ENCODE measurements at places on chromosomes 12 and 14.

DNA sequence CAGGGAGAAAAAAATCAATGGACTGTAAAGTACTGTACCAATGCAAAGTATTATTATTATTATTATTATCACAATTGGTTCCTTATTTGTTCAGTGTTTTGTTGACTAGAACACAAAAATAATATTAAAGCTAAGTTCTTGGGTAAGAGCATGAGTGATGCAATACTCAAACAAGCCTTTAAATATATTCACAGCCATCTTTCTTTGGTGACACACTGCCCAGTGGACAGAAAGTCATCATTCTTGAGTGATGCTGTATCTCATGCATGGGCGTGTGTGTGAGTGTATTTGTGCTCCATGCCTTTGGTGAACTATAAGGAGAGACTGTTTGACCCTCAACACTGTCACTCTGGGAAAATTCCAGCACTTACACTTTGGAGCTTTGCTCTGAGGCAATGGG, 93.6 kb downstream of the KCNK10 start:
- DNase-seq, result no peak

DNA sequence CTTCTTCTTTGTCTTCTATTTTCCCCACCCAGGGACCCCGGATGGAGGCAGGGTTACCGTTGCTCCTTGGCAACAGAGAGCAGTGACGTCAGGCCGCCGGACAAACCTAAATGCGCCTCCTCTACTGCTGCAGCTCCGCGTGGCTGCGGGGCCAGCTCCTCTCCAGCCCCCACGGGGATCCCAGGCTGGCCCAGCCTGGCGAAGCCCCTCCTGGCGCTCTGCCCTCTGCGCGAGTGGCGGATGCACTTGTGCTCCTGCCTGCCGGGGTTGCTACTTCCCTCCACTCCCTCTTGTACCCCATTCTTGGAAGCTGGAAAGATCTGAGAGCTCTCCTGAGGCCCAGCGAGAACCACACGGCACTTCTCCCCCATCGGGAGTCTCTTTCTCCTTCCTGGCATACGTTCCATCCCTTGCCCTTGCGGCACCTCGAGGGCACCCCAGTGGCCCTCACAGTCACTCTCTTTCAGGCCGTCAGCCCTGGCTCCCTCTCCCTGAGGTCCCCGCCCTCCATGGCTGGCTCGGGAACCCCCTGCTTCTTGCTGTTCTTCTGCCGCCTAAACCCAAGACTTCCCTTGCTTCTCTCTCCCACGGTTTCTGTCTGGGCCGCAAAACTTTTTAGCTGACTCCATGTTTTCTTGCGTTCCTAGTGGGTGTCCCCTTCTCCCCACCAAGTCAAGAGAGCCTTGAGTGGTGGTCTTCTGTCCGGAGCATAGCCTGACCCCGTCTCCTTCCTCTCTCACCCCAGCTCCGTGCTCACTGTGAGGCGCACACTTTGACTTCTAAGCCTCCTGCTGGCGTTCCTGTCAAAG, 121.7 kb downstream of the PAPOLA start:
- no peak for DNase-seq

DNA sequence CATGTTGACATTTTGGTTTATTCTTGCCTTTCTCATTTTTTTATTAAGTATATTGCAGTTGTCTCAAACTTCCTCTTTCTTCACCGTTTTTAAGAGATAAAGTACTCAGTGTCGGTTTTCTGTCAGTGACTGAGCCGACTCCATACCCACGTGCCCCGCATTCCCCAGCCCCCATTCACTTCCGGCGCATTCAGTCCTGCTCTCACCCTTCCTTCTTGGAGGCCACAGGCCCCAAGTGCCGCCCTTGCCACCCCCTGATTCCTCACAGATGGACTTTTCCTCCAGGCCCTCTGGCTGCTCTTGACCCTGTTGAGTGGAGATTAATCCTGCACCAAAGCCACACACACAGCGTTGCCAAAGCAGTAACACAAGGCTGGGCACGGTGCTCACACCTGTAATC, 19.1 kb upstream of the DNAH10 start:
- DNase-seq, result no peak

DNA sequence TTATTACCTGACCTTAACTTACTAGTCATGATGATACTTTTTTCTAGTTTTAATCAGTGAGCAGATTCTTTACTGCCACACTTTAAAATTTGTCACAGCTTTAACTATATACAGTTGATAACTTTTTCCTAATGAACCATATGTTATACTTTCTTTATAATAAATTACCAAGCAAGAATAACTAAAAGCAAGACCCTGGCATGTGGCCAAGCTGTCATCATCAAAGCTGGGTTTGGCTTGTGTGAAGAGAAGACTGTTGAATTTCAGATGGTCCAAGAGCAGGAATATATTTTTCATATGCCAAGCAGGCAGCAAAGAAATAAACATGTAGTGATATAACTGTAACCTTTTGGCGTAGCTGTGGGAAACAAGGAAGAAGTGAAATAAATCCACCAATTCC, 93.5 kb downstream of the PUS7L start:
- DNase-seq, result no peak

- no peak for DNase-seq
Measured at GRCh38 chr12:70177631-70178030, 65.6 kb upstream of the CNOT2 start.

DNA sequence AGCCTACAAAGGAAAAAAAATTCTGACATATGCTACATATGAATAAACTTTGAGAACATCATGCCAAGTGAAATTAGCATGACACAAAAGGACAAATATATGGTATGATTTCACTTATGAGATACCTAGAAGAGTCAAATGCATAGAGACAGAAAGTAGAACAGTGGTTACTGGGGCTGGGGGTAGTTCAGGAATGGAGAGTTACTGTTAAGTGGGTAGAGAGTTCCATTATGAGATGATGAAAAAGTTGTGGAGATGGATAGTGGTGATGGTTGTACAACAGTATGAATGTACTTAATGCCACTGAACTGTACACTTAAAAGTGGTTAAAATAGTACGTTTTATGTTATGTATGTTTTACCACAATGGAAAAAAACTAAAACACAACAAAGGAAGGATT, 92.3 kb downstream of the SCAF11 start:
- DNase-seq, result no peak

DNA sequence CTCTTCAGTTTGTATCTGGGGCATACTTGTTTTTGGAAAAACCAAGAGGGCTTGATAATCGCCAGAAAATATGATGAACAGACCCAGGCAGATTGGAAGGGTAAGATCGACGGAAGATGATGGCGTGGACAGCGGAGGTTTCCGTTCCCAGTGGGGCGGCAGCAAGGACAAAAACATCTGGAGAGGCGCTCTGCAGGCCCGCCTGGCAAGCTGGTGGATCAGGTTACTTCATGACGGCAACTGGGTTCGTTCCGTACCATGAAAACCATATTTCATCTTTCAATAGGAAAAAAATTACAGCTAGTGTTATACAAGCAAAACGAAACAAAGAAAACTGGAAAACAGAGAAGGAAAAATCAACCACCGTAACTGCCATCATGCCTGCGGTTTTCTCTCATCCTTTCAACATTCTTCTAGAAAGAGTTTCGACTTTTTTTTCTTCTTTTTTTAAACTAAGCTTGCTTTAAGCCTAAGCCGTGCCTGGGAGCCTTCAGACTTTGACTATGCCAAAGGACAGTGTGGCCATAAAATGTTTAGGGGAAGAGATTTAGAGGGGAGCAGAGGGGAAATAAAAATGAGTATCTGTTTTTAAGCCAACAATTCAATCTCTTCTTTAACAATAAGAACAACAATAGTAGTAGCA, 210.5 kb downstream of the FOXN3 start:
- peak; percentile 28 for DNase-seq

DNA sequence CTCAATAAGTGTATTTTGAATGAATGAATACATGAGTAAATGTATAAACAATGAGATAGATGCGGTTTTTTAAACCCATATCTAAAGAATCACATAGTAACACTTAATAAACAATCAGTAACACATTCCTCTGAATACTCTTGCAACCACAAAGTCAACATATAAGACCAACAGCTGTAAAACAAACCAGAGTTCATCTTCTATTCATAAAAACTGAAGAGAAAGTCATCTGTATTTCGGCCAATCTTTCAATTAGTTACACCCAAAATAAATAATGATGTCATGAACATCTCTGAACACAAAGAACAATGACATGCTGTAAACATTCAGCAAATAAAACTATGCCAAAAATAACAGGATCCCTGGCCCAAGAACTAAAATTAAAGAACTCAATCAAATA, 47.2 kb downstream of the ARMH4 start:
- DNase-seq, result no peak

- DNase-seq, result no peak
Measured at GRCh38 chr14:69354383-69355153, 43.5 kb downstream of the ERH start.

- no peak for DNase-seq
Measured at GRCh38 chr12:1924996-1925683, 6.7 kb upstream of the CACNA2D4 start.

- no peak for DNase-seq
Measured at GRCh38 chr12:14148489-14149270, 167.3 kb upstream of the GRIN2B start.

DNA sequence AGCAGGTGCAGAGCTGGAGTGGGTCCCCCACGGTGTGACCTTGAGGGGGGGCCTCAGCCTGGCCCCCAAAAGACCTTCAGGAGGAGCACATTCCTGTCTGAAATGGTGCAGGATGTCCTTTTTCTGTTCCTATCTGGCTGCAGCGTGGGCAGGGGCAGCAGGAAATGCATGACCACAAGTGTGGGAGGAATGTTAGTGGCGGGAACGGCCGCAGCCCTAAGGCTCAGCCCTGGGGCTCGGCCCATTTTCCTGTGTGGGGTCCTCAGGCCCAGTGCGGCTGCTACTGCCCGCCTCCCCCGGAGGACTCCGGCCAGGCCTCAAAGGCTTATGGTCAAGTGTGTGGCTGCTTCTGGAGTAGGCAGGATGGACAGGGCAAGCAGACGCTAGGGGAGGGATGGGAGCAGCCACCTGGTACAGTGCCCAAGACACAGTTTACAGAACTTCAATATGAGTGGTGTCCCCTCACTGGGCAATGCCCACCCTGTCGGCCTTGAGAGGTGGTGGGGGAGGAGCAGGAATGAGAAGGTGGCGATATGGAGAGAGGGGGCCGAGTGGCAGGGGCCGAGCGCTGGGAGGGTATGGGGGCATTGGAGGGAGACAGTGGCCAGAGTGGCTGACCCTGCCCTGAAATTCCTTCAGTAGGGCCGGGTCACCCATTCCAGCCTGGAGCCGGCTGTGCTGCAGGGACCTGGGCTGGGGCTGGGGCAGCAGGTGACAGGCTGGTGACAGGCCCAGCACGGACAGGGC, 137.4 kb downstream of the CALM1 start:
- no peak for DNase-seq

- no peak for DNase-seq
Measured at GRCh38 chr12:95303476-95303875, 85.9 kb downstream of the VEZT start.

DNA sequence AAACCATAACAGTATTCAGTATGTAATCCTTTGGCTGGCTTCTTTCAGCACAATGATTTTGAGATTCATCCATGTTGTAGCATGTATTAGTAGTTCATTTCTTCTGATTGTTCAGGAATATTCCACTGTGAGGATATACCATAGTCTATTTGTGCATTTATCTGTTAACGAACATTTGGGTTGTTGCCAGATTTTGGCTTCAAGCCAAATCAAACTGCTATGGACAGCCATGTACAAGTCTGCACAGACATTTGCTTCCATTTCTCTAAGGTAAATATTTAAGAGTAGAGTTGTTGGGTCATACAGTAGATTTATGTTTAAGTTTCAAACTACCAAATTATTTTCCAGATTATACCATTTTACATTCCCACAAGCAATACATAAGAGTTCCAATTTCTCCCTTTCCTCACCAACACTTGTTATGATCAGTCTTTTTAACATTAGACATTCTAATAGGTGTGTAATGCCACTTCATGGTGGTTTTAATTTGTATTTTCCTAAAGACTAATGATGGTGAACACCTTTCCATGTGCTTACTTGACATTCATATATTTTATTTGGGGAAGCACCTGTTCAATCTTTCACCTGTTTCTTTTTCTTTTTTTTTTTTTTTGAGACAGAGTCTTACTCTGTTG, 56.6 kb downstream of the ZFYVE21 start:
- DNase-seq, result no peak

GRCh38 chr12:62270384-62270783, 10.2 kb downstream of the USP15 start:
- DNase-seq, result no peak

DNA sequence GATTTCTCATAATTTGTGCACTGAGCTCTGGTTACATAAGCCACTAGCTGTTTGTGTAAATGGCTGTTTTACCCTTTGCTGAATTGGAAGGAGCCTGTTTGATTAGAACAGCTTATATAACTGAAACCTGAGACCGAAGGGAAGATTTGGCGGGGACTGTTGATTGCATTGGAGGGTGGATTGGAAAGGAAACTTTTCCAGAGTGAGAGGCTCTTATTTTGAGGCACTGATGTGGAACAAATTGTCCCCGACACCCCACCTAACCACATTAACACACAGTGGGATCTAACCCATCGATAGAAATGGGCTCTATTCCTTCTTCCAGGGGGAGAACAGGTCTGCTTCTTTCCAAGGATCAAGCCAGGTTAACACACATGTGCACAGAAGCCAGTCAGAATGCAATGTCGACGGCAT, 51.7 kb downstream of the TMEM30B start:
- DNase-seq, result no peak

GRCh38 chr14:61568572-61569011, 126.7 kb upstream of the HIF1A start:
- no peak for DNase-seq

DNA sequence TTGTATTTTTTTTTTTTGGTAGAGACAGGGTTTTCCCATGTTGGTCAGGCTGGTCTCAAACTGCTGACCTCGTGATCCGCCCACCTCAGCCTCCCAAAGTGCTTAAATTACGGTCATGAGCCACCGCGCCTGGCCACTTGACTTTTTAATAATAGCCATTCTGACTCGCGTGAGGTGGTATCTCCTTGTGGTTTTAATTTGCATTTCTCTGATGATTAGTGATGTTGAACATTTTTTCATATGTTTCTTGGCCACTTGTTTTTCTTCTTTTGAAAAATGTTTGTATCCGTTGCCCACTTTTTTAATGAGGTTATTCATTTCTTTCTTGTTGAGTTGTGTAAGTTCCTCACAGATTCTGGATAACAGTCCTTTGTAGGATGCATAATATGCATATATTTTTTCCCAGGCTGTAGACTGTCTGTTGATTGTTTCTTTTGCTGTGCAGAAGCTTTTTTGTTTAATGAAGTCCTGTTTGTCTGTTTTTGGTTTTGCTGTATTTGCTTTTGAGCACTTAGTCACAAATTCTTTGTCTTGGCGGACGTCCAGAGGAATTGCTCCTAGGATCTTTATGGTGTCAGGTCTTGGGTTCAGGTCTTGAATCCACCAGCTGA, 10.3 kb upstream of the PGAM5 start:
- no peak for DNase-seq

DNA sequence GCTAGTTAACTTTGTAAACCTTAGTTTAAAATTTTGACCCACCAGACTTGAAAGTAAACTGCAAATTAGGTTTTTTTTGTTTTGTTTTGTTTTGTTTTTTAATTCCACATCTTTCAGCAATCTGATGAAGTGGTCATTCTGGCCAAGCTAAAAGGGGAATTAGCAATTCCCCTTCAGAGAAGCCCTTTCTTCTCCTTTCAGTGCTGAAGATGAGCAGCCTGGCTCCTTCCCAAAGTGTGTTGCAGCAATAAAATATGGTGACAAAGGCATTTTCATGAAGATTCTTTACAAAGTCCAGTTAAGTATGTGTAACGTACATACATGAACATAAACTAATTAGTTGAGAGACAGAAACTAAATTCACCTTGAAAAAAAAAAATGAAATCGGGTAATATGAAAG, 380.1 kb downstream of the NOVA1 start:
- DNase-seq, result no peak

- no peak for DNase-seq
Measured at GRCh38 chr14:21505012-21505553, 6.1 kb downstream of the METTL3 start.

GRCh38 chr14:102317564-102318248, 1.8 kb upstream of the ZNF839 start:
- no peak for DNase-seq

Measured in amniotic stem cell (primary cell).